Anterior cingulate cortex (tissue), 58 donors: ENCODE measurements at places on chromosomes 3 and 15.

DNA sequence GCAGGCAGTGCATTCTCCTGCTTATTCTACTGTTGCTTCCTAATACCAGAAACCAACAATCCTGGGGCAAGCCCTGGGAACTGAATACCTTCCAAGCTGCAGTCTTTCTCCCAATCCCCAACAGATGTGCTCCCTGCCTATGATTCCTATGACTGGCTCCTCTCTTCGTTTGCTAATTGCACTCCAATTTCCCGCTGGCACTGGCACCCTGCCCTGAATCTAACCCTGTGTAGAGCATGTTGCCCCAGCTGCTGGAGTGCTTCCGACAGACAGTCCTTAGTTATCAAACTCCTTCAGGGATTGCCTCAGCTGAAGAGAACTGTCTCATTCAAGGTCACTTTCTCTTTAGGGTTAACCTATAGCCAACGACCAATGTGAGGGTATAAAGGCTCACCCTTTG lies 214.1 kb downstream of the NECTIN3 start:
- DNase-seq, result no peak

GRCh38 chr3:190117981-190118380 lies 2.7 kb downstream of the P3H2 start:
- DNase-seq, result no peak

DNA sequence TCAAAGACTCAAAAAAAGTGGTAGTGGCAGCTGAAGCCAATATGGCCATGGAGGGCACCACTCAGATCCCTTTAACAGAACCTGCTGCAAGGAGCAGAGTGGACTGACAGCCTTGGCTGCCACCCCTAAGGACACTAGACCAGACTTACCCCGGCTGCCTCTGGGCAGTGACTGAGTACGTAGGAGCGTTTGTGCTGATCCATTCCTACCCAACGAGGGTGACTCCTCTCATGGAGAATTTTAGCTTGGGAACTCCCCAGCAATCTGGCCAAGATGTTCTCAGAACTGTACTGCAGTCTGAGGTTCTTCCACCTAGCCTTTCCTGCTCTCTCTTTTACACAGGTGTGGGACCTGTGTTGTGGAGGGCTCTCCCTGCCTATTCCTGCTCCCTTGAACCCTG lies 22.1 kb downstream of the CLEC3B start:
- DNase-seq, result no peak

GRCh38 chr3:114411811-114412803 lies 118.3 kb downstream of the TIGIT start:
- DNase-seq, result no peak

DNA sequence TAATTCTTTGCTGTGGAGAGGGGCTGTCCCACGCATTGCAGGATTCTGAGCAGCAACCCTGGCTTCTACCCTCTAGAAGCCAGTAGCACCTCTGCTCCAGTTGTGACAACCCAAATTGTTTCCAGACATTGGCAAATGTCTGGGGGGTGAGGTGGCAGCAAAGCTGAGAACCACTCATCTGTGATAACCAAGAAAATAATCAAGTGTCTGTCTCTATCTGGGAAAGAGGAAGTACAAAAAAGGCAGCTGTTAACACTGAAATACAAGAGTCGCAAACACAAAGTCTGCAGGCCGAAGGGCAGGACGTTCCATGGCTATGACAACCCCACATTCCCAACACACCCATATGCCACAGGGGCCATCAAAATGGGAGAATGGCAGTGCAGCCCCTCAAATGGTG lies 42.2 kb upstream of the GNB5 start:
- DNase-seq, result no peak

DNA sequence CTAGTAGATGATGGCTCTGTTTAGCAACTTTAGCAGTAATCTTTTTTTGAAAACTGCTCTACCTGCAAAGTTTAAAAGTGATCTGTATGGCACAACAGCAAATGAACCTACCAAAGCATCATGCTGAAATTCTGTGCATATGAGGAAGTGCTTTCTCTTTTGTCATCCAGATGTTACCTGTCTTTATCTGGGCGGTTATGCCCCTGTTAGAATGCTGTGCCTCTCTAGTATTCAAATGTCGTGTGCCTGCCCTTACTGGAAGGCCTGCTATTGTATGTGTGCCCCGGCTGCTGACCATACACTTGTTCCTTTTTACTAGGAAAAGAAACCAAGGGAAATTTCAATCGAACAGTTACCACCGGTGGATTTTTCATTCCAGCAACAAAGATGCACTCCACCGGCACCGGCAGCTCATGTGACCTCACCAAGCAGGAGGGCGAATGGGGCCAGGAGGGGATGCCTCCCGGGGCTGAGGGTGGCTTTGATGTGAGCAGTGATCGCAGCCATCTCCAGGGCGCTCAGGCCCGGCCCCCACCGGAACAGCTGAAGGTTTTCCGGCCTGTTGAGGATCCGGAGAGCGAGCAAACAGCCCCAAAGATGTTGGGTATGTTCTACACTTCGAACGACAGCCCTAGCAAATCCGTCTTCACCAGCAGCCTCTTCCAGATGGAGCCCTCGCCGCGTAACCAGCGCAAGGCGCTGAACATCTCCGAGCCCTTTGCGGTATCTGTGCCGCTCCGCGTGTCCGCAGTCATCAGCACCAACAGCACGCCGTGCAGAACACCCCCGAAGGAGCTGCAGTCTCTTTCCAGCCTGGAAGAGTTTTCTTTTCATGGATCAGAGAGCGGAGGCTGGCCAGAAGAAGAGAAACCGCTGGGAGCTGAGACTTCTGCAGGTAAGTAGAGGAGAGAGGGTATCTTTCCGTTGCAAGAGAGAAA lies 61.6 kb downstream of the TMEM39A start:
- DNase-seq, result no peak

- no peak for DNase-seq
Observed at GRCh38 chr3:53030619-53031449, 15.0 kb downstream of the SFMBT1 start.

DNA sequence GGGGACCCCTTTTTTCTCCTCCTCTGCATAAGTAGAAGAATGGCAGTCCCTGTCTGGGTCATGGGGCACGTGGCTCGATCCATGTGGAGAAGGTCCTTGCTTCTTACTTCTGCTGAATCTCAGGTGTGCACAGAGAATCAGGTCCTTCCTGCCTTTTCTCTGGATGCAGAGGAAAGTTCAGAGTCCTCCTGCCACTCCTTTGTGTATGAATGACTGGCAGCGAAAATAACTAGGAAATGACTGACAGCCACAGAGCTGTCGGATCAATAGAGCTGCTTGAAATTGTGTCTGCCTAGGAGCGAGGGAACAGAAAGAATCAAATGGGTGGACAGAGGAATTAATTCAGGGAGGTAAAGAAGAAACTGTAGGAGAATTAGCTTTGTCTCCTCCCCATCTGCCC lies 49.6 kb upstream of the ROPN1 start:
- no peak for DNase-seq

- no peak for DNase-seq
Observed at GRCh38 chr3:27657404-27657803, 64.7 kb downstream of the EOMES start.
